ENCODE measurements at places on chromosomes 4 and X.
A peak's percentile ranks its signal among the peaks of the same experiment; 100 is the strongest.

GRCh38 chr4:62235911-62236310 lies 1035.8 kb downstream of the ADGRL3 start:
- DNase-seq: no peak

GRCh38 chrX:129404670-129405008 lies 118.7 kb downstream of the SMARCA1 start:
- no peak for DNase-seq

GRCh38 chr4:108109997-108110416 lies 58.7 kb downstream of the LEF1 start:
- DNase-seq: no peak

DNA sequence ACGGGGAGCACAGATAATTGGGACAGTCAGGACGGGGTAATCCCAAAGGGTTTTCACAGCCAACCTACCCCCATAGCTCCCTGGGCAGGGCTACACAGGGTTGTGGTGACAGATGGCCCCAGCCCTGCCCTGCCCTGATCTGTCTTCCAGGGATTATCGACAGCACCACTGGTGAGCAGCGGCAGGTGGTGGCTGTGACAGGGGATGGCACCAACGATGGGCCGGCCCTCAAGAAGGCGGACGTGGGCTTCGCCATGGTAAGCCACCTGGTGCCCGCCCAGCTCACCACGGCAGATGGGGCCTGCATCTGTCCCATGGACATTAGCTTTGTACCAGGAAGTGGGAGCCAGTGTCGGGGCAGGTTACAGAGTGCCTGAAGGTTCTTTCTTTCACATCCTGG lies 39.3 kb downstream of the ATP2B3 start:
- DNase-seq: peak; percentile 60

DNA sequence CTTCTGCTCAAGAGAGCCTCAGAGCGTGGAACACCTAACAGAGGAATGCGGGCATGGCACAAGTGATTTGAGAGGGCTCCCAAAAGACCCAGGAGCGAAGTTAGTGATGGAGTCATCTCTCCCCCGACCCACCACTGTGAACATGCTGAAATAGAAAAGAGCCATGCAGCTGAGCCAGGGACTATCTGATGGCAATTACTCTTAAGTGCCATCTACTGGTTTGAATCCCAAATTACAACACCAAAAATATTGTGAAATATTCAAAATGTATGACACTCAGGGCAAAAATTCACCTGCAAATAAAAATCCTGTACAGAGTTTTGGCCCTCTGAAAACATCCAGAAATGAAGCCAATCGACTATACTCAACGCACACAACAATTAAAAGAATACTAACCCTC lies 2038.9 kb upstream of the ADGRL3 start:
- no peak for DNase-seq

DNA sequence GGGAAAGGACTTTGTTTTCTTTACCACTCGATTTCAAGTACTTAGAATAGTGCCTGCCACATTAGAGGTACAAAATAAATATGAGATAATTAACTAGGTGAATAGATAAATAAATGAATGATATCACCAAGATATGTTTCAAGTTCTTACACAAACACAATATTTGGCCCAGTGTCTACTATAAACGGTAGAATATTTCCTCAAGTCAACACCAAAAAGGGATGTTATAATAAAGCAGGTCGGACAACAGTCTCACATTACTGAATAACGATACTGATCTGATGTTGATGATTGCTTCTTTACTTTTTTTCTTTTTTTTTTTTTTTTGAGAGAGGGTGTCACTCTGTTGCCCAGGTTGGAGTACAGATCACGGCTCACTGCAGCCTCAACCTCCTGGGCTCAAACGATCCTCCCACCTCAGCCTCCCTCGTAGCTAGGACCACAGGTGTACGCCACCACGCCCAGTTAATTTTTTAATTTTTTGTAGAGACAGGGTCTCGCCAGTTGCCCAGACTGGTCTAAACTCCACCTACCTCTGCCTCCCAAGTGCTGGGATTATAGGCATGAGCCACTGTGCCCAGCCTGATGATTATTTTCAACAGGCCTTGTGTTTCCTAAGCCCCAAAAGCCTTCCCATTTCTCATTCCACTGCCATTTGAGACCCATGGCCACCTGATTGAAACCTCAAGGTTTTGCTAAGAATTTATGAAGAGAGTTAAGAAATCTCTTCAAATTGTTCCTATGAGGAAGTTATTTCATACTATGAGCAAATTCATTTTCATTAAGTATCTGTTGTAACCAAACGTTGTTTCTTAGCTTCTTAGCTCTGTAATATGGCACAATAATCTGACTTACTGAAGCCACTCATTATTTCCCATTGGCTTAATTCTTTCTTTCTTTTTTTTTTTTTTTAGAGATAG lies 2.3 kb downstream of the MANBA start:
- DNase-seq: no peak

GRCh38 chr4:146371812-146372211 lies 149.9 kb downstream of the SLC10A7 start:
- no peak for DNase-seq

DNA sequence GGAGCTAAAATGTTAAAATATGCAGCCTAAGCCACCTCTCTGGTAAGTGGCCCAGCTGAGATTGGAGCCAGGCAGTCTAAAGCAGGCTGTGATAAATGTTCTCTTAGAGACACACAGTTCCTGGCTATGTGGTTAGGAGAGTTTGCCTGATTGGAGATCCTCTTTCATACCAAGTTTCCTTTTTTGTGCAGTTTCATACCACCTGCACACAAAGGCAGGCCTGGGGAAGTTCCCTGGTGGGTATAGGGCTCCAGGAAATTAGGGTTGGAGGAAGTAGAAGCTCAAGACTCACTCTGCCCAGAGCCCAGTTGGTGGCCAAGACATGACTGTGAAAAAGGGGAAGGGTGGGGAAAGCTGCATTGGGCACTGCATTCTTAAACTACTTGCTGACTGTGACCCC lies 16.9 kb downstream of the CYBB start:
- no peak for DNase-seq

DNA sequence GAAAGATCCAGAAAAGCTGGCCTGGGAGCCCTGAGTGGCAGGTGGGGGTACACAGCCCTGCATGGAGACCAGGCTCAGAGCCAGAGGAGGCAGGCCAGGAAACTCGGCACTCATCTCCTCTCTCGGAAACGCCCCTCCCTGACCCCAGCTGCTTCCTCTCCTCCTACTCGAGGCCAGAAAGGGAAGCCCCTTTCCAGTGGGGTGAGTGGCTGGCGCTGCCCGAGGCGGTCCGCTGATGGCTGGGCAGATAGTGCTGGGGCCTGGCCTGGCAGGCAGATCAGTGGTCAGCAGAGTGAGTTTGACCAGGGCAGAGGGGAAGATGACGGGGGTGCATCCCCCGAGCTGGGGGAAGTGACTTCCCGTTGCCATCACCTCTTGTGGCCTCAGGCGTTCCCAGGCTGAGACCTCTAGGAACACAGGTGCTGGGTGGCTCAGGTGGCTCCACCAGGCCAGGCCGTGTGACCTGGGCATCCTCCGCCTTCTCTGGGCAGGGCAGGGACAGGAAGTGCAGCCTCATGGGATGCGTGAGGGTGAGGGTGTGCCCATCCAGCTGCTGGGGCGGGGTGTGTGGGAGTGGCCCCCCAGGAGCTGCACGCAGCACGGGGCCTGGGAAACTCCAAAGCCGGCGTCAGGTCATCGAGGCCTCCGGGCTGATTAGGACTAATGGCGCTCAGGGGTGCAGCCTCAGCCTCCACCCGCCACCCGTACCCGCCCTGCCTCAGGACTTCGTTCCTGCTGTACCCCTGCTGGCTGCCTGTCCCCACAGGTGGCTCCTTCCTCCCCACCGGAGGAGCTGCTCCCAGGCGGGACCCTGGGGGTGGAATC lies 5.7 kb downstream of the SH3BP2 start:
- no peak for DNase-seq

GRCh38 chr4:41067369-41067768 lies 147.0 kb downstream of the APBB2 start:
- no peak for DNase-seq

DNA sequence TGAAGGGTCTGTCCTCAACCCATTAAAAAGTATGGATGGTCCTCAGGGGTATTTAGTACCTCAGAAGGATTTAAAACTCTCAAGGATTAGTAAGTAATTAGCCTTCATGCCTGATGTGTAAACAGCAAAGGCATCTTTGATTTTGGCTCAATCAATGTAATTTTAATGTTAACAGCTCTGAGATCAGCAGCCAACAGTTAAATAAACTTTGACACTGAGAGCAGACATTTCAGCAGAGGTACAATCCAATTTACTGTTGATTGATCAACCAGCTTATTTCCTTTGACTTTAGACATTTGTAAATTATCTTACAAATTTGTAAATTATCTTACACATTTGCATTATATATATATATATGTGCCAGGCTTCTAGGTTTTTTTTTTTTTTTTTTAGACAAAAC lies 36.9 kb downstream of the STOX2 start:
- no peak for DNase-seq

GRCh38 chrX:130879869-130880268 lies 23.1 kb downstream of the ENOX2 start:
- no peak for DNase-seq

DNA sequence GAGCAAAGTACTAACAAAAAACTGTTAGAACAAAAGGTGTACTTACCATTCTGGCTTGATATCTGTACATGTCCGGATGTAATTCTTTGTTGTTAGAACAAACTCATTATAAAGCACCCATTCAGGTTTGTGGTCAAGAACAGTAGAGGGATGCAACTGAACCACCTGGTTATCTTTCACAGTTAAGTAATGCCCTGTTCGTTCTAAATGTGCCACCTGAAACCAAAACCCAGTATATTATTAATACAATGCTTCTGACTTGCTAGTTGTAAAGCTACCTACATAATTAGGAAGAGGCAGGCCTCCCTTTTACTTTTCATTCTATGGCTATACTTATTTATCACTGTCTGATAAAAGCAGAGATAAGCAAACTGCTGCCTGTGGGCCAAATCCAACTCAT lies 54.8 kb downstream of the DHX15 start:
- DNase-seq: no peak

GRCh38 chr4:148114436-148114835 lies 327.8 kb downstream of the NR3C2 start:
- DNase-seq: no peak

GRCh38 chr4:81442484-81443085 lies 29.1 kb downstream of the RASGEF1B start:
- no peak for DNase-seq
